Fibroblast of pulmonary artery (primary cell): ENCODE measurements at places on chromosomes 5 and 9.
A peak's percentile ranks its signal among the peaks of the same experiment; 100 is the strongest.

GRCh38 chr5:150338546-150338945, 19.0 kb upstream of the TCOF1 start:
- no peak for DNase-seq

- DNase-seq: peak; percentile 58
These were observed 19.8 kb downstream of the PALM2AKAP2 start for GRCh38 chr9:109799792-109800191.

GRCh38 chr5:137086342-137086741, 412.8 kb downstream of the SPOCK1 start:
- no peak for DNase-seq

DNA sequence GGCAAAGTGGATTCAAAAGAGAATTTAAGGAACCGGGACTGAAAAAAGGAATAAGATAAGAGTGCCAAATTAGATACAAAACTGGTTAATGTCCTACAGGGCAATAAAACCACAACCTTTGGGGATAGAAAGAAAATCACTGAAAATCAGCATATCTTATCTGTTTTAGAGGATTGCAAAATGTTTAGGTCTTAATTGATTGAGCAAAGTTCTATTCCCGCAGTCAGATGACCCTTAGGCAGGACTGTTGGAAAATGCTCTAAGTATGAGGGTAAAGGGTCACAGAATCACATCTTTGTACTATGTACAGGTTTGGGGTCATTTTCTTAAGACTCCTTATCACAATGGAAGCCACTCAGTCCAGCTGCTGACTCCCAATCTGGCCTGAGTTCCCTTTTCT, 129.0 kb downstream of the GABBR2 start:
- no peak for DNase-seq

- no peak for DNase-seq
These were observed 150.8 kb upstream of the PPP1R26 start for GRCh38 chr9:135328485-135329417.

- no peak for DNase-seq
These were observed 256.5 kb downstream of the NSG2 start for GRCh38 chr5:174301848-174302625.

DNA sequence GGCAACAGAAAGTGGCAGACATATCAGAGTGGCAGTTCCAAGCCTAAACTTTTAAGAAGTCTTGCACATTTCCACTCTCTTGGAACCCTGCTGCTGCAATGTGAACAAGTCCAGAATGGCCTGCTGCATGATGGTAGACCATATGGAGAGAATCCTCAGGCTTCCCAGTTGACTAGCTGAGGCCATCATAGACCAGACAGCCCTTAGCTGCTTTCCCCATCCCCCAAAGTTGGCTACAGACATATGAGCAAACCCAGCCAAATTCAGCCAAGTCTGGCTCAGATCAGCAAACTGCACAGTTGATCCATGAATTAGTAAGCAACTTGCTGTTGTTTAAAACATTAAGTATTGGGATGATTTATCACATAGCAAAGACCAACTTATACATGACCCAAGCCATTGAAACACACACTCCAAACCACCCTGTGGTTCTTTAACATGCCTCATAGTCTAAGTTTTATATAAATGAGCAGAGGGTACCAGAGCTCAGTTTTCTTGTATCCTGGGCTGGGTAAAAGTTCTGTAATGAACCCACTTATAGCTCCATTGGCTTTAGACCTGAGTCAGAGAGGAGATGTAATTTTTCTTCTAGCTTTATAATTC, 19.9 kb downstream of the PPP3R2 start:
- DNase-seq: no peak

GRCh38 chr9:111389406-111389805, 59.4 kb upstream of the OR2K2 start:
- no peak for DNase-seq

DNA sequence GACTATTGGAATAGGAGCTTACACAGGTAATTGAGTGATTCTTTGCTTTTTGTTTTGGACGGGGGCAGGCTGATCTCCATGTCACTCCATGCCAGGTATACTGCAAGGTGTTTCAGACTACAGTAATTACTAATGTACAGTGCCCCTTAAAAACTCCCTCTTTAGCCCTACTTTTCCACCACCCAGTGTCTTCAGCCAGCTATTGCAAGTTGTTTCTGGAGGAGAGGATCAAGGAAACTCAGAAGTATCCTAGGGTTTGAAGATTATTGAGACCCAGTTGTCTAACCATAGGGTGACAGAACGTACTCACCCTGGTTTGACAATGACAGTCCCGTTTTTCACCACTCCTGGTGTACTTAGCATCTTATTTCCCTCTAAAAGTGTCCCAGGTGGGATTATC, 13.4 kb downstream of the CFAP95 start:
- DNase-seq: no peak

- peak; percentile 23 for DNase-seq
These were observed 9.7 kb upstream of the SREK1 start for GRCh38 chr5:66134407-66134861.

DNA sequence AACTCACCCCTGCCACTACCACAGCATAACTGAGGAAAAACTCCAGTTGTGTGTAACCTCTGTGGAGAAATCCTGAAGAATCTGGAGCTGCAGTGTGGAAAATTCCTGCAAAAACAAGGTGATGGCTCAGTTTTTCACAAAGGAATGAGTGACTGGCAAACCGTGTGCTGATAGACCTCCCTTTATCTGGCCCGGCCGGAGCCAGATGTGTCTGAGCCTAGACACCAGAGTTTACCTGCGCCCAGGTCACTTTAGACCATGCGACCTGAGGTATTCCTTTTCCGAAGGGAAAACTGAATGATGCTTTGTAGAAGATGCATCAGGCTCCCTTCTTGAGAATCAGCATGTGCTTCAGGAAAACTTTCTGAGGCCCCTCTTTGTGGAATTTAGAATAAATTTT, 16.2 kb downstream of the SLC25A48 start:
- no peak for DNase-seq
